ENCODE measurements at places on chromosomes 11 and 22.

- no peak for DNase-seq
These were observed 40.4 kb upstream of the GRIK4 start for GRCh38 chr11:120471131-120471530.

GRCh38 chr11:123231777-123232176 is 36.7 kb upstream of the CLMP start:
- no peak for DNase-seq

GRCh38 chr22:43550672-43551071 is 138.9 kb downstream of the MPPED1 start:
- no peak for DNase-seq

DNA sequence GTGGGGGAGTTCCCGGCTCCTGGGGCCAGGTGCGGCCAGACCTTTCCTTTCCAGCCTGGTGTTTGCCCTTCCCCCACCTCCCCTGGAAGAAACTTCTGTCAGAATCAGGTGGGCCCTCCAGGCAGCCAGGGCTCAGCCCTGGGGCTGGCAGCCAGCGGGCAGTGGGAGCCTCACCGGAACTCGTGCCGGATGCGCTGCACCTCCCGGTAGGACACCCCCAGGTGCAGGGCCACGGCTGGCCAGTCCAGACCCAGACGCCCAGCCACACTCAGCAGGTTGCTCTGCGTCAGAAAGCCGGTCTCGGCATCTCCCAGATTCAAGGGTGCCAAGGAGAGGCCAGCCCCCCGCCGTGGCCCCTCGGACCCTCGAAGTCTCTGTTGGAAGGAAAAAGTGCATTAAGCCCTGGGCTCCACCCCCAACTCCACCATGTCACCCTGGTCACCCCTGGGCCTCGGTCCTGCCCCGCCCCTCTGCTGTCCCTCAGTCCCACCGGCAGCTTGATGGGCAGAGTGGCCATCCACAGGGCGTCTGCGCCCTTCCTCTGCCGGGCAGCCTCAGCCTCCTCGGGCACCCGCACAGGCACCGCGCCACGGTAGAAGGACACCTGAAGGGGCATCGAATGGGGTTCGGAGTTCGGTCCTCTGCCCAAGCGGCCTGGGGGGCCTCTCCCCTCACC is 1.7 kb upstream of the SLC25A22 start:
- DNase-seq, result no peak

GRCh38 chr11:128553662-128554362 is 33.5 kb downstream of the ETS1 start:
- no peak for DNase-seq

GRCh38 chr22:33409079-33409478 is 350.9 kb upstream of the SYN3 start:
- DNase-seq, result no peak

DNA sequence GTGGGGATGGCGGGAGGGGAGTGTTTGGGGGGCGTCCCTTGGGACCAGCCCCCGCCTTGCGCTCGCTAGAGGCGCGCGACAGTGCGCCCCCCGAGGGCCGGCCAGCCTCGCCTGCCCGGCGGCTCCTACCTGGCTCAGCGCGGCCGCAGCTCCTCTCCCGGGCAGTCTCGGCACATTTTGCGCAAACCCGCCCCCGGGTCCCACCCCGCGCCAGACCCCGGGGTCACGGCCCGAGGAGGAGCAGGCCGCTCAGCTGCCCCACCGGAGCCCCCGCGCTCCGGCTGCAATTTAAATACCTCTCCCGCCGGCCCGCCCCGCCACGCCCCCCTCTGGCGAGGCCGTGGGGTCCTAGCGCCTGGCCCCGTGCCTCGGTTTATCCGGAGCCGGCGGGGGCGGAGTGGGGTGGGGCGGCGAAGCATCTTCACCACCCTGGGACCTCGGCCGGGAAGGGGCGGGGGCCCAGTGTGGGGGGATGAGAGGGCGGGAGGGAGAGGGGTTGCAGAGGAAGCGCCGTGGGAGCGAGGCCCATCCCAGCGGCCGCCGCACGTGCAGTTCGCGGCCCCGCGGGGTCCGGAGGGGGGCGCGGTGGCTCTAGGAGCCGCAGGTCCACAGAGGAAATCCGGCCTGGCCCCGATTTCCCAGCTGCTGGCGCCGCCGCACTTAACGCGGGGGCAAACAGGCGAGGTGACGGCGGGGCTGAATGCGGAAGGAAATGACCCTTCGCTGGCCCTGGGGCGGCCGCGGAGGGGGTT is at the start of gene LRRC32:
Gene LRRC32 (minus strand): TSS at position 263 of the 752 bp plus-strand sequence. CDS start 4,793 bp downstream, outside the sequence.
- DNase-seq, result no peak

- no peak for DNase-seq
These were observed 29.9 kb downstream of the TPST2 start for GRCh38 chr22:26559961-26560575.

DNA sequence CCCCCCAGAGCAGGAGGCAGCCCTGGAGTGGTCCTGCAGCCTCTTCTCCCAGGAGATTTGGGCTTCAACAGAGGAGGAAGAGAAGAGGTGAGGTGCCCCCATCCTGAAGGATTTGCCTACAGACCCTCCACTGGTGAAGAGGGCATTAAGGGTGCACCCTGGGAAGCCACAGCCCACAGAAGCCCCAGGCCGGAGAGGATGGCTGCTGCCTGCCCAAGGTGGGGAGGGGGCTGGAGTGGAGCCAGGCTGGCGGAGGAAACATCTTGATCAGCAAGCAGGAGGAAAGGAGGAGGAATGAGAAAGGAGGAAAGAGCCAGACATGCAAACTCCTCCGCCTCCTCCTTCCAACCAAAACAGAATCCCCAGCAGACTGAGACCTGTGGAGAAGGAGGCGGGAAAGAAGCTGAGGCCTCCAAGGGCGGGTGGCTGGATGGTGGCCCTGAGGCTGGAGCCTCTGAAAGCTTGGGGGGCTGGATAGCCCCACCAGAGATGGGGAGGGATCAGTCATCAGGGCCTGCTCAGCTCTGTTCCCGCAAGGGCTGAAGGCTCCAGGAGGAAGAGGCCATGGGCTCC is 31.3 kb downstream of the ARRB1 start:
- no peak for DNase-seq

DNA sequence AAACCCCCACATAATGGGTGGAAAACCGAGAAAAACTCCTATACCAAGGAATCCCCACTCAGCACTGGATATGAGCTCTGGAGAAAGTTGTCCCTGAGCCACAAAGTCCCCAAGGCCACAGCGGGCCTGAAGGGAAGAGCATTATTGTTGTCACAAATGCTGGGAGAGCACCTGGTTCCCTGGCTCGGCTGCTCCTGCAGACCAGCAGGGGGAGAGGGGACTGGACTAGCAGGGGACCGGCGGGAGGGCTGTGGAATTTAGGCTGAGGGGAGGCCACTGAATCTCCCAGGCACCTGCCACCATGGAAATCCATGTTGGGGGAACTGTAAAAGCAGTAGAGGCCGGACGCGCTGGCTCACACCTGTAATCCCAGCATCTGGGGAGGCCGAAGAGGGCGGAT is 7.0 kb downstream of the PC start:
- no peak for DNase-seq

DNA sequence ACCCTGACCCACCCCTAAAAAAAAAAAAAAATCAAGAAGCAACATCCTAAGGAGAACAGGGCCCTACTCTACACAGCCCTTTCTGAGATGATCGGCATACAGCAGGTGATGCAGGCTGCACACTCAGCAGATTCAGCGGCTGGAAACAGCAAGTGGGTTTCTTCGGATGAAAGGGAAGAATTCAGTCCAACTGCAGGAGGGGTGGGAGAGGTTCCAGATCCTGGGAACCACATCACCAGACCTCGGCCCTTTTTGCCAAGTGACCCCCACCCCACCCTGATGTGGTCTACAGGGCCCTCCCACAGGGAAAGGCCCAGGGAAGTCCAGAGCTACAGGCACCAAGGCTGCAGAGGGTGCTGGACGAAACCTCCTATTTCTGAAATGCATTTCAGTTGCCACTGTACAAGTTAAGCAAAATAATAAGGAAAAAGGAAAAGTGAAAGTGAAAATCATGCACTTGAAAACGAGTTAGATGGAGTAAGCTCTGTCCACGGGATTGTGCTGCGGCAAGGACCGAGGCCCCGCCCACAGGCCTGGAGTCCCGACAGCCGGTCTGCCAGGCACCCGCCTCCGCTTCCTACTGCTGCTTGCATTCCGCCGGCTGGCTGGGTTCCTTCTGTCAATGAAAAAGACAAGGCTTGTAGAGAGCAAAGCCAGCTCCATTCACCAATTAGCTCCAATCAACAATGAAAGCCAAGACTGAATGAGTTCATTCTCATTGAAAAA is 16.0 kb upstream of the PHLDA2 start:
- DNase-seq, result no peak
